Bone marrow (tissue), 2 donors: ENCODE measurements at places on chromosomes 1 and 21.

GRCh38 chr1:180310095-180310494, 80.0 kb downstream of the LHX4 start:
- no peak for DNase-seq

- DNase-seq: no peak
Measured at GRCh38 chr1:3539707-3540425, 71.4 kb downstream of the MEGF6 start.

DNA sequence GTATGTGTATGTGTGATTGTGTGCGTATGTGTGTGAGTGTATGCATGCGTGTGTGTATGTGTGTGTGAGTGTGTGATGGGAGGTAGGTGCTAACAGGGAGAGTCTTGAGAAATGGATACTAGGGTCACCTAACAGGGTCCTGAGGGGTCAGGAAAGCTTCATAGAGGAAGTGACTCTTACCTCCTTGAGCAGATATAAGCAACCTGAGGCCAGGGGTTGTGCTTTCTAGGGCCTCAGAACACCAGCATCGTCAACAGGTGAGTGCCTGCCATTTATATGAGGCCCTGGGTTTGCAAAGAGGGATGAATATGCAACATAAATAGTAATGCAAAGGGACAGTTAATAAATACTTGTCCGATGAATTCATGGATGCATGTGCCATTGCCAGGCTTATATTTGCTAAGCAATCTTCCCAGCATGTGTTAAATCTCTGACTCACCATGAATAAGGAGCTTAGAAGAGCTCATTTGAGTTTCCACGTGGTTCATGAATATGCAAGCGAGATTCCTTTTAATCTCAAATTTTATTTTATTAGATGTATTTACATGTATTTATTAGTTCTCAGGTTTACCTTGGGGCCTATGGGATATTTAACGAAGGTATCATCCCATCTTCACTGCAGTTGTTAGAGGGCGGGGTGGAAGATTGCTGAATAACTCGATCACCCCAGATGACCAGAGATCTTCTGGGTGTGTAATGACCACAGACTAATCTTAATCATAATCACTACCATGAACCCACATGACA, 438.3 kb downstream of the CAMTA1 start:
- no peak for DNase-seq

DNA sequence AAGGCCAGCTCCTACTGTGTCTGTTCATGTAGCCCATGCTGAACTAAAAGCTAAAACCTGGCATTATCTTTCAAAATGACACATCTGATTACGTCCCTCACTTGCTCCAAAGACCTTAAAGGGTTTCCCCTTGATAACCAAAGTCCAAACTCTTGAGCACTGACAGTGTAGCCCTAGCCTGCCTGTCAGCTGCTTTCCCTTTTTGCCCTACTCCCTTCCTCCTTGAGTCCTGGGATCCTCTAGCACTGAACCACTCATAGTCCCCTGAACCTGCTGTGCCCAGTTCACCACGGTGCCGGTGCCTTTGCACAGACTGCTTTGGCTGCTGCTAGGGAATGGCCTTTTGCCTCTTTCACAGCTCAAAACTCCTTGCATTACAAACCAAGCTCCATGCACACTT, 67.5 kb downstream of the PLXNA2 start:
- DNase-seq: no peak

DNA sequence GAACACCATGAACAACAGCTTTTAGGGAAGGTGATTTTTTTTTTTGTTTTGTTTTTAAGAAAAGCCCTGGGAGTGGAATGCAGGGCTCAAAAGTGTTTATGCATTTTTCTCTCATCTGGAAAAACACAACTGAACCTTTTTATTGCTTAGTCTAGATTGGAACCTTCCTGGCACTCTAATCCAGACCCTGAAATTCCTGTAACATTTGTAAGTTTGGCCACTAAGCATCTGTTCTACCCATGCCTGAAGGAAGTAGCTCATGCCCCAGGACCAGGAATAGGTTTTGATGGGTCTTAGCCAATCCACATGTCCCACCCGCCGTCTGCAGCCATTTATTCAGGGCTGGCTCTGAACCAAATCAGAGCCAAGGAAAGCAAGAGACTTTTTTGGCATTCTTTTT, 39.7 kb upstream of the SLC2A1 start:
- no peak for DNase-seq

- DNase-seq: no peak
Measured at GRCh38 chr1:174164826-174165225, 5.5 kb downstream of the RABGAP1L start.
